Substantia nigra (tissue), 51 donors: ENCODE measurements at places on chromosomes 4 and X.

DNA sequence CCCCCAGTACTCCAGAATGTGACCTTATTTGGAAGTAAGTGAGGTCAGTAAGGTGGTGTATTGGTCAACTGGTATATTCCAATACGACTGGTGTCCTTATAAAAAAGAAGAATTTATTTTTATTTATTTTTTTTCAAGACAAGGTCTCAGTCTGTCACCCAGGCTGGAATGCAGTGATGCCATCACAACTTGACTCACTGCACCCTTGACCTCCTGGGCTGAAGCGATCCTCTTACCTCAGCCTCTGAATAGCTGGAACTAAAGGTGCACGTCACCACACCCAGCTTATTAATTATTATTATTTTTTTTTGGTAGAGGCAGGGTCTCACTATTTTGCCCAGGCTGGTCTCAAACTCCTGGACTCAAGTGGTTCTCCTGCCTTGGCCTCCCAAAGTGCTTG lies 115.1 kb upstream of the PITX2 start:
- DNase-seq: no peak

DNA sequence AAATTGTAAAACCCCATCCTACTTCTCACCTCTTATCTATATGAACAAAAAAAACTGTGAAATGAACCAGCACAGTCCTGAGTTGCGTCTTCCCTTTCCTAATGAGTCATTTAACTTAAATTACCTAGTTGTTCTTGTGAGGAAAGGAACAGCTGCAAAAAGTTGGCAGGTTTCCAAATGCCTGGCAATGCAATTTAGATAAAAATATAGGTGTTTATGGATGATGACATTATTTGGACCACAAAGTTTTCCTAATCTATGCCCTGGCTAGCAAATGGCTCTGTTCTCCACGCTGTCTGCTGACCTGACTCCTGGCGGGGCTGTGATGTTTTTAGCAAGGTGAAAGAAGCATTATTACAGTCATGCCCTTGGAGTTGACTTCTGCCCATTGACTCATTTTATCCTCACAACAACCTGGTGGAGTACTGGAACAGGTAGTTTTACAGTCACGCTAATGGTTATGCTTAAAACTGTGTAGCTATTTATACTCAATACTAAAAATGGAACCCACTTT lies 29.8 kb upstream of the RELL1 start:
- no peak for DNase-seq

DNA sequence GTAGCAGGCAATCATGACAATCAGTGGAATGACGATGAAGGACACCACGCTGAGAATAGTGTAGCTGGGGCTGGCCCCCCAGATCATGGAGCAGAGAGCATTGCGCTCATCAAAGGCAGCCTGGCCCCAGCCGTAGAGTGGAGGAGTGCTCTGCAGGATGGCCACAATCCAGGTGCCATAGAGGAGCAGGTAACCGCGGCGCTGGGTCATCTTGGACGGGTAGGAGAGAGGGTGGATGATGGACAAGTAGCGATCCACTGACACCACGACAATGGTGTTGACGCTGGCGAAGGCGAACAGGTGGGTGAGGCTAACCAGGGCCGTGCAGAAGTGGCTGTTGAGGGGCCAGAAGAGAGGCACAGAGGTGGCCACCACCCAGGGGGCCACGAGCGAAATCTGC lies 2.8 kb downstream of the GPR101 start:
- DNase-seq: no peak

DNA sequence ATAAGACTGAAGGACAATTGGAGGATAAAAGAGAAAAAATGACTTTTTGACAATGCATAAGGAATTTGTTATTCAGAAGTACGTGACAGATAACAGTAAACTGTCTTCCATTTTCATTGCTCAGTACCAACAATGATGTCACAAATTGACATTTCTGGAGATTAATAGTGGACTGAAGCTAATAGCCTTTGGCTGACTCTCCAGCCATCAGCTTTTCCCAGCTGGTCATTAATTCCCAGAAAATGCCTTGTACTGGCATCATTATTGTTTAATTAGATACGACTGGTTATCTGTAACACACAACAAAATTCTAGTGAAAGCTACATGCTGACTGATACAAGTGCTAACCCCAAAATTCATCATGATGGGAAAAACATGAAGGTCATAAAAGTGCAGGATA lies 147.9 kb upstream of the FGF13 start:
- no peak for DNase-seq

GRCh38 chrX:150664290-150664689 lies 28.9 kb upstream of the MTMR1 start:
- DNase-seq: no peak

GRCh38 chr4:121278811-121279368 lies 101.9 kb downstream of the QRFPR start:
- DNase-seq: no peak

GRCh38 chrX:1472975-1473374 lies 20.3 kb upstream of the ASMTL start:
- DNase-seq: no peak

DNA sequence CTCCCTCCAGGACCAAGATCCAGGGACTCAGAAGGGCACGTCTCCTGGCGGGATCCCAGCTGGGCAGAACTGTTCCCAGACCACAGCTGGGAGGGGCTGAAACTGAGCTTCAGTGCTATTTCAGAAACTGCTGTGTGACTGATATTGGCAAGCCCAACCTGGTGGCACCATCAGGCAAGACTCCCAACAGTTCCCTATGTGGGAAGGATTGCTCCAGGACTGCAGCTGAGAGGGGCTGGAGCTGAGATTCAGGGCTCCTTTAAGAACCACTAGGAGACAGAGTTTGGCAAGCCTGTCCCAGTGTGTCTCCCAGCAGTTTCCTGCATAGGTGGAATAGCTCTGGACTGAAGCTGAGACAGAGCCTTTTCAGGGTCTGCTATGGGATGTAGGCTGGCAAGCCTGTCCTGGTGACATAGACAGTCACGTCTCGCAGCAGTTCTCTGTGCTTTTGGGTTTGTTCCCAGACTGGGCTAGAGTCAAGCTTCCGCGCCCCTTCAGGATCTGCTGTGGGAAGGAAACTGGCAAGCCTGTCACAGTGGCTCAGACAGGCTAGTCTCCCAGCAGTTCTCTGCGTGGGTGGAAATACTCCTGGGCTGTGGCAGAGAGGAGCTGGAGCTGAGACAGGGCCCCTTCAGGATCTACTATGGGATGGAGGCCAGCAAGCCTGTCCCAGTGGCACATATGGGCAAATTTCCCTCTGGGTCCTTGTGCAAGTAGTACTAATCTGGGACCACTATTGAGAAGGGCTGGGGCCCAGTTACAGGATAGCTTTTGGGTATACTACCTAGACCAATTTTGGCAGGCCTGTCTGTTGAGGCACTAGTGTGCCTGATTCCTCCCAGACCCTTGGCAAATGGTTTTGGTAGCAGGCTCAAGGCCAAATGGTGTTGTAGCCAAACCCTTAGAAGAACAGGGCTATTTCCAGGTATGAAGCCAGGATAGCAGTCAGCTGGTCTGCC lies 20.2 kb upstream of the MED14 start:
- peak; percentile 49 for DNase-seq

GRCh38 chr4:173466101-173466500 lies 63.9 kb downstream of the HAND2 start:
- no peak for DNase-seq

DNA sequence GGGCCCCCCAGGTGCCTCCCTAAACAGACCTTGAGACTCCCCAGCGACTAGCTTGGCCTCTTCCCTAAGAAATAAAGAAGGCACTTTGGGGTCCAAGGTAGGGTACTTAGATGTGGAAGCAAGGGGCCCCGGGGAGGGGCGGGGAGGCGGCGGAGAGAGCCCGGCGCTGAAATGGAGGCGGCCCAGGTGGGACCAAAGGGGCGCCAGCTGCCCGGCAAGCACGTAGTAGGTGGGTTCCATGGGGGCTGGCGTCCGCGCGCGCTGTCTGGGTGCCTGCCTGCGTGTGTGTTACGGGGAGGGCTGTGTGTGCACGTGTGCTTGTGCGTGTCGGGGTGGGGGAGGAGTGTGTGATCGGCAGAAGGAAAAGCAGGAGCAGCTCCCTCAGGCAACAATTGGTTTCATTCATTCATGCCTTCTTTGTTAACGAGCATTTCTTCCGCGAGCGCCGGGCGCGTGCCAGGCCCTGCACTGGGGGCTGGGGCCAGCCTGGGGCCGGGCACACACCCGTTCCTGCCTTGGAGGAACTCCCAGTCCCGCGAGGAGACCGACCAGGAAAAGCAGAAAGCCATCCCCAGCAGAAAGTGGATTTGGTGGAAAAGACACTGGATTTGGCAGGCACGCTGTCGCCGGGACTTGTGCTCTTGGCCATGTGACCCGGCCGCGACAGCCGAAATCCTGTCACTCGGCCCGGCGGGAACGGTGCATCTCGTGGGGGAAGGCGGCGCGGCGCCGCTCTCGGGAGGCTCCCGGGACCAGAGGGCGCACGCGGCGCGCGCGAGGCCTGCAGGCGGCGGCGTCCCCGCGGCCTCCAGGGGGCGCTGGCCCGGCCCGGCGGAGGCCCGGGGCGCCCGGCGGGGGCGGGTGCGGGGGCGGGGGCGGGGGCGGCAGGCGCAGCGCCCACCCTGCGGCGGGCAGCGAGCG lies 3.3 kb upstream of the DUSP9 start:
- DNase-seq: no peak

GRCh38 chrX:119266364-119266995 lies 30.4 kb downstream of the PGRMC1 start:
- DNase-seq: no peak

DNA sequence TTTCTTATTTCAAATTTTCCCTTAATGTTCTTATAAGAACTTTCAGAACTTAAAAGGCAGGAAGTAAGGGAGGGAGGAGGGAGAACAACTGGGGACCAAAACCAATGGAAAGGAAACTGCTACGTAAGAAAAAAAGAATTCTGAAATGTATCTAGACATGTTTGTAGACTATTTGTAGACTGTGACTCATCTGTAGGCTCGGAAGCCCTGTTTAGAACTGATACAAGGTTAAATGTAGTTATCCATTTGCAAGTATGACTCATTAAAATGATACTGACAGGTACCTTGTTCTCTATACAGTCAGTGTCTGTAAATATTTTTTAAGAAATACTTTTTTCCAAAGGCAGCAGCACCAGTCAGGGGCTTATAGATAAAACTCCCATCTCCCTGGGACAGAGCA lies 202.0 kb downstream of the DHX15 start:
- DNase-seq: no peak

DNA sequence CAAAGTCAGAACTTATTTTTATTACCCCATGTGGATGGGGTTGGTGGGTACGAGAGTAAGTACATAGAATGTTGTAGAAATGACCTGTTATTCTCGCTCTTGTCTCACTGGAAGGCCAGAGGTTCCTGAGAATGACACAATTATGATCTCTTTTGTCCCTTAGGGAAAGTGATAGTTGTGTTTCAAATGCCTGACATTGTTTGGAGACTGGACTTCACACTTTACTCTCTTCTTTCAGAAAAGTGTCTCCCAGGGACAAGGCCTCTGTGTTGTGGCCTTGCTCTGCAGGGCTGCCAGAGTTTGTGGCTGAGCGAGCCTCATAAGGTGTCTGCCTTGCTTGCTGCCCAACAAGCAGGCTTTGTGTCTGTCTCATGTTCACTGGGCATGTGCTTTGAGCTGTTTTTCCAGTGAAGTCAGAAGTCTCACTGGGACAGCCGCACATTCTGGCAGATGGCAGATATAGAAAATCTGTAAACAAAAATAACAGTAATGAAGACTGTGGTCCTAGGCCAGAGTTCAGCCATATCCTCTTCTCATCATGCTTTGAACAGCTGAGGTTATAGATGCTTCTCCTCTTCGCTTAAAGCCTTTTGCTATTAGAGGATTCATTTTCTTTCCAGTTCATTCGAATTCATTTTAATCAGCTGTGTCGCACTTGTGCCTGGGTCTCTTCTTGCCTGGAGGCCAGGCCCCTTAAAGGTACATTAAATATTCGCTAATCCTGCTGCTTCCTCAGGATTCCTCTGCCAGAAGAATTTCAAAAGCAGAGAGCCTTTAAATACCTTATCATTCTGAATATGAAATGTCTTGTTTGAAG lies 14.4 kb downstream of the PPEF1 start:
- peak; percentile 0 for DNase-seq

DNA sequence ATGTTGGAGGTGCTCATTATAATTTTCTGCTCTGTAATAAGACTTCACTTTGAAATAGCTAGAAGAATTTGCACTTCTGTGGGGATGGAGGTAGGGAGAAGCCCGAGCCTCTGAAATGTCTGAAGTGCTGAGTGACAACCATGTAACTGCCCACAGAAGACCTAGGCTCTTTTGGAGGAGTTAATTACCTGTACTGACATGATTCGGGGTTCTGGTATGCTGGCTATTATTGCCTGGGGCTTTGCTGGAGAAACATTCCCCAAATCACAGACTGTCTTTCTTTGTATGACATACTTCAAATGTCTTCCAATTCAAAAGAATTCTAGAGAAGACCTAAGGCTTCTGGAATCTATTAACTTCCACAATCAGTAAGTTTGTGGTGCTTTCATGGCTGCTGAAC lies 211.2 kb upstream of the POF1B start:
- DNase-seq: no peak

- DNase-seq: no peak
Measured at GRCh38 chr4:78747475-78747922, 28.7 kb upstream of the BMP2K start.

GRCh38 chr4:146840731-146841130 lies 104.9 kb downstream of the TTC29 start:
- DNase-seq: no peak

DNA sequence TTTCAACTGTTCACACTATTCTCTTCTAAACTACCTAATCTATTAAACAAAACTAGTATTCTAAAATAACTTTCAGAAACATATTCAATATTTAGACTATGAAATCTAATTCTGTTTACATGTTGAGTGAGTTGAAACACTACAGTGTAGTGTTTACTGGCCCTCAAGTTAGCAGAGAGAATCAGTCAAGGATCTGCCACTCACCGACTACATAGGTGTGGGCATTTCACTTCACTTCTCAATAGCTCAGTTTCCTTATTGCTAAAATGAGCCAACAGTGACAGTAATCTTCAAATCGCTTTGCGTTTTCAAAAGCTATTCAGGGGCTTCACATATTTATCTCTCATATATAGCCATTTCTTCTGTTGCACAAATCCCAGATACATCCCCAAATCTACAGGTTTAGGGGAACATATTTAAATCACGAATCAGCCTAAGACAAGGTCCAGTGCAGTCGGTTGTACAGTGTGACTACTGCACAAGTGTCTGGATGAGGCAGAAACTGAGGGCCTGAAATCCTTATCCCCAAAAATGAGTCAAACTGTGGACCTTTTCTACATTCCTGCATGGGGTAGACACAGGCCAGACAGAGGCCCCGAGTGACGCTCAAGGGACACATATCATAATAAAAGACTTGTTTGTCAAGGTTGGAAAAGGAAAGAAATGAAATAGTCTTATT lies 129.8 kb downstream of the PPP3CA start:
- DNase-seq: no peak

- no peak for DNase-seq
Measured at GRCh38 chr4:71356924-71357663, 18.3 kb downstream of the SLC4A4 start.
